Vagina (tissue), 2 donors: ENCODE measurements at places on chromosomes 2 and 18.
A peak's percentile ranks its signal among the peaks of the same experiment; 100 is the strongest.

- peaks cover 25% of the 10 kb centered on the region for H3K4me1 ChIP-seq
- peak overlapping the region; percentile 62 for H3K27ac ChIP-seq
- no peak overlapping the region for H3K4me3 ChIP-seq
Observed at GRCh38 chr2:46075848-46076247, 221.4 kb upstream of the EPAS1 start.

- peak overlapping the region; percentile 80 for H3K4me3 ChIP-seq
- peak overlapping the region; percentile 93 for H3K27ac ChIP-seq
- peaks cover 20% of the 10 kb centered on the region for H3K4me1 ChIP-seq
- peak; percentile 95 for DNase-seq
Observed at GRCh38 chr18:5295981-5296705, 617 bp upstream of the ZBTB14 start.

DNA sequence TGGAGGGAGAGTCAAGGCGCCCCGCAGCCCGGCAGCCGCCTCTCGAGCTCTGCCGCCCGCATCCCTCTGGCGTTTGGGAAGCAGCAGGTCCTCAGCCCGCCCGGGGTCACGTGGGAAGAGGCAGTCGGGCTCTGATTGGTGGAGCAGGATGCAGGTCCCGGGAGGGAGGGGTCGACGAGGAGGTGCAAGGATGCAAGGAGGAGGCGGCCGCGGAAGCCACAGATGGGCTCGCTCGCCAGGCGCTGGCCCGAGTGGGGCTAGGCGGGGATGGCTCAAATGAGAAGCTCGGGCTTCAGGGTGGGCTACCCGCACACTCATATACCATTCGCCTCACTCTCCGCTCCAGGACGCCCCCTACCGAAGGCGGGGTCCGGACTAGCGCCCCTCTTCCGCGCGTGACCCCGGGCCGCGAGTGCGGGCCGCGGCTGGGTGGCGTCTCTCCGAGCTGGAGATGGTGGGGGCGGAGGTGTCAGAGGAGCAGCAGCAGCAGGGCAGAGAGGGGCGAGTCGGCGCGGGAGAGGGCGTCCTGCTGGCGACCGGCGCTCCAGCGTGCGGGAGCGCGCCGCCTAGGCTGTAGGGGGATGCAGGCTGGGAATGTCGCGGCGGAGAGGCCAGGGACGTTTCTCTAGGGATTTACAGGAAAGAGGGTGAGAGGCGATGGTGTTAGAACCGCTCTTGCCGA lies at the start of gene TMEFF2:
TMEFF2 (minus strand) TSS at position 68 of the 682 bp plus-strand sequence. CDS start 409 bp downstream, outside the sequence.
- peak within 1 kb of the TSS; percentile 47 for H3K4me3 ChIP-seq
- no peak within 1 kb of the TSS for H3K27ac ChIP-seq
- peaks cover 36% of the 10 kb centered on the region for H3K4me1 ChIP-seq
- H3K36me3 ChIP-seq: no peaks in the 10 kb centered on the region

DNA sequence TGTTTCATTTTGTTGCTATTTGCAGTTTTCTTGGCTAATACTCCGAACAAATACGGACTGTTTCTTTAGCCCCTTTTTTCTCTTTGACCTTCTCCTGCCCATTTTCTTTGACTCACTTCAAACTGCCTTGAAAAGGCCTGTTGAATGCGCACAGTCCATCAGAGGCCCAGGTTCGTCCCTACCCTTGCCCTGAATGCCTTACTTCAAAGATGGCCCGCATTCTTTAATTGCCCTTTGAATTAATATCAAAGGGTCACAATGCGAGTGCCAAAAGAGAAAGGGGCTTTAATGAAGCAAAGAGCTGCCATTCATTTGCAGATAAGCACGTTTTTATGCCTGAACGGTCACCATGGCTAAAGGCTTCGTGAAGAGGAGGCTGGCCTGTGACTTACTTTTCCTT lies 29.7 kb downstream of the PAX3 start:
- no peaks in the 10 kb centered on the region for H3K36me3 ChIP-seq
- no peak overlapping the region for H3K4me3 ChIP-seq
- no peak for DNase-seq
- H3K27ac ChIP-seq: no peak overlapping the region
- H3K4me1 ChIP-seq: no peaks in the 10 kb centered on the region

- no peak overlapping the region for H3K27ac ChIP-seq
- peaks cover 23% of the 10 kb centered on the region for H3K4me1 ChIP-seq
- peaks cover 32% of the 10 kb centered on the region for H3K36me3 ChIP-seq
- no peak for DNase-seq
Observed at GRCh38 chr18:8626414-8627106, 17.3 kb downstream of the RAB12 start.

DNA sequence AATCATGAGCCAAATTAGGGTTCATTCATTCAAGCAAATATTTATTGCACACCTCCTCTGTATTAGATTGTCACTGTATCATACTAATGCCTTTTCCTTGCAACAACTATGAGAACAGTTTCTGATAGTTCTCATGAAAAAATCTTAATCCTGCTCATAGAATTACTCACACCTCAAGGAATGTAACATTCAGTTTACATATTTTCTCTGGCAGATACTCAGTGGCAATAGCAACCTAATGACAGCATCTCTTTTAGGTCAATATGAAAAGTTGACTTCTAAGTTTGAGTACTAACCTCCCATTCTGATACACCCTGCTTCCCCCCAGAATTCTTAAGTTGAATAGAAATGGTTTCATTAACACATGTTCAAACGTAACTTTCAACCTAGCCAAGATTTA lies 132.0 kb downstream of the VWC2L start:
- no peak overlapping the region for H3K27ac ChIP-seq
- no peaks in the 10 kb centered on the region for H3K4me1 ChIP-seq
- H3K4me3 ChIP-seq: no peak overlapping the region
- H3K27me3 ChIP-seq: no peaks in the 10 kb centered on the region

DNA sequence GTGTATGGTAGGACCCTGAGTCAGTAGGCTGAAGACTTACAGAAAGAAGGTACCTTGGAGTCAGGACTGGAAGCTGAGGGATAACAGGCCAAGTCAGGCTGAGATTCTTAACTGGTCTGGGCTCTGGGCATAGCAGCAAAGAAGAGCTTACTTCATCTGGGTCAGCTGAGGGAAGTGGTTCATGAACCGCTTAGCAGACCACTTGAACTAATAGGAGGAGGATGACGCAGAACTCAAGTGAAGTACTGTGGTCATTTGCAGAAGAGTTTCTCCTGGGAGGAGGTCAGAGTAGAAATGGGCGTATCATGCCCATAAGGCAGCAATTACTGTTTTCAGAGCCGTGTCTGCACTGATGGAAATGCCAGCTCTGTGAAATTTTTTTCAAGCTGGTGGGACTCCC lies 164.5 kb downstream of the LCLAT1 start:
- H3K4me1 ChIP-seq: no peaks in the 10 kb centered on the region
- H3K36me3 ChIP-seq: no peaks in the 10 kb centered on the region
- no peaks in the 10 kb centered on the region for H3K27me3 ChIP-seq
- no peak overlapping the region for H3K27ac ChIP-seq
- no peak for DNase-seq
- no peak overlapping the region for H3K4me3 ChIP-seq

DNA sequence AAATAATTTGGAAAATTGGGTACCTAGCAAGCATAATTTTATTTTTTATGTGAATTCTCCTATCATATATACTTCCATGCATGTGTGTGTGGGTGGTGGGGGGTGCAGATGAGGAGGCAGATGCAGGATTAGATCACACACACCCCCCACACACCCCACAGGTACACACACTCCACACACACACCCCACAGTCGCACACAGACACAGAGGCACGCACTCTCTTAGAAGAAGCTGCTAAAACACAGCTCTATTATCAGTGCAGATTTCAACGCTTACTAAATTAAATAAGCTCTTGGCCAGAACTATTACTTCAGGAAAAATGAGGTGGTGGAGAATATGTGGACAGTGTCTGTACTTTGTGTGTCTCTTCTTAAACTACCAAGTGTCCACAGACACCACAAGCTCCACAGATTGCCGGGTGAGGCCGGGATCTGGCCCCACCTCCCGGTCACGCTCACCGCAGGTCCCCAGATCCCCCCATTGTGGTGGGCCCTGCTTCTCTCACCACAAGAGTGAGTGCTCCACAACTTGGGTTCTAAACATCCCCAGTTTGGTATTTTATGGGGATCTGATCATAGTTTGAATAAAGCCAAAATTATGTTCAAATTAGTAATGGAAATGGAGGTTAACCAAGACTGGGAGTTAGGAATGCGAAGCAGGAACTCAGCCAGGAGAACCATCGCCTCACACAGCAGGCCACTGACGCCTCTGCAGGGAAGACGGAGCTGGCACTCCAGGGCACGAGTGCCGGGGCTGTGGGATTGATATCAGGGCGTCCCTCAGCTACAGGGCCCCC lies 102.1 kb downstream of the PXDN start:
- H3K27ac ChIP-seq: no peak overlapping the region
- no peaks in the 10 kb centered on the region for H3K4me1 ChIP-seq
- no peaks in the 10 kb centered on the region for H3K36me3 ChIP-seq
- no peak for DNase-seq
- H3K27me3 ChIP-seq: no peaks in the 10 kb centered on the region

GRCh38 chr18:38792731-38793130 lies 1227.1 kb upstream of the CELF4 start:
- no peak overlapping the region for H3K4me3 ChIP-seq
- no peak for DNase-seq

GRCh38 chr18:52694804-52695203 lies 354.8 kb downstream of the DCC start:
- no peaks in the 10 kb centered on the region for H3K27me3 ChIP-seq
- no peak overlapping the region for H3K4me3 ChIP-seq

DNA sequence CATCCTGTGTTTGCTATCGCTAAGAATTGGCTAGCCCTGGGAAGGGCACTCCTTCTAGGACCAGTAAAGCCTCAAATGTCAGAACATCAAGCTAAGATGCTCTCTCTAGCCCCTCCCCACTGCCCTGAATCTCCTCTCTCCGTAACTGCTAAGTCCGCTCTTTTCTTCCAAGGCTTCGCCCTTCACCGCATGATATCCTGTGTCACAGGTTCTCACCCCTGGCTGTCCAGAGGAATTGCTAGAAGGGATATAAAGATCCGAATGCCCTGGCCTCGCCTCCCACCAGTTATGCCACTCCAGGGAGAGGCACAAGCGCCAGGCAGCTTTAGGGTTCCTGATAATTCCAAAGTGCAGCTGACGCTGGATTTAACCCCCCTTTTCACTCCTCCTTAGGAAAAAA lies 17.1 kb upstream of the GPR45 start:
- no peaks in the 10 kb centered on the region for H3K27me3 ChIP-seq
- no peaks in the 10 kb centered on the region for H3K4me1 ChIP-seq
- H3K27ac ChIP-seq: no peak overlapping the region

- no peak overlapping the region for H3K27ac ChIP-seq
- H3K27me3 ChIP-seq: no peaks in the 10 kb centered on the region
- peaks cover 16% of the 10 kb centered on the region for H3K4me1 ChIP-seq
Observed at GRCh38 chr2:24438106-24438505, 52.9 kb upstream of the NCOA1 start.

DNA sequence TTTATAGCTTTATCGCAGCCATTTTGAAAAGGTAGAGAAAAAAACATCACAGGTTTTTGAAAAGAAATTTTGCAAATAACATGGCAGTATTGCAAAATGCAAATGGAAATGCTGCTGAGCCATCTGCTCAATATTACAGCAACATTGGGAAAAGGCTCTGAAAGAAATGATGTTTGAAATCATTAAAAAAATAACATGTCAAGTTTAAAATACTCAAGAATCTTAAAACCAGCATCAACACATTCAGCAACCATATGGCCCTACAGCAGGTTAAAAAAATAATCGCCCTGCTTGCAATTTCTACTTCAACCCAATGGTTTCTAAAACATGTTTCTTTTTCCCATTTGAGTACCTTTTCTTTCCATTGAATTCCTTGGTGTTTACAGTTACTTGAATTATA lies 289.4 kb downstream of the AFF3 start:
- no peak overlapping the region for H3K27ac ChIP-seq
- no peaks in the 10 kb centered on the region for H3K27me3 ChIP-seq
- no peak for DNase-seq
- H3K4me1 ChIP-seq: no peaks in the 10 kb centered on the region
- no peaks in the 10 kb centered on the region for H3K36me3 ChIP-seq
- no peak overlapping the region for H3K4me3 ChIP-seq

- H3K36me3 ChIP-seq: no peaks in the 10 kb centered on the region
- H3K27me3 ChIP-seq: no peaks in the 10 kb centered on the region
- H3K4me1 ChIP-seq: no peaks in the 10 kb centered on the region
- no peak overlapping the region for H3K4me3 ChIP-seq
- no peak overlapping the region for H3K27ac ChIP-seq
Observed at GRCh38 chr2:181319286-181319685, 137.9 kb upstream of the ITGA4 start.

- no peaks in the 10 kb centered on the region for H3K27me3 ChIP-seq
- no peak overlapping the region for H3K27ac ChIP-seq
- H3K36me3 ChIP-seq: no peaks in the 10 kb centered on the region
Observed at GRCh38 chr2:26327291-26328272, 18.4 kb upstream of the SELENOI start.

- H3K27ac ChIP-seq: no peak overlapping the region
- H3K4me1 ChIP-seq: peaks cover 32% of the 10 kb centered on the region
- H3K36me3 ChIP-seq: no peaks in the 10 kb centered on the region
- H3K4me3 ChIP-seq: no peak overlapping the region
- H3K27me3 ChIP-seq: no peaks in the 10 kb centered on the region
Observed at GRCh38 chr18:45628979-45629958, 14.0 kb downstream of the SLC14A2 start.

- no peaks in the 10 kb centered on the region for H3K27me3 ChIP-seq
- no peak overlapping the region for H3K4me3 ChIP-seq
- DNase-seq: no peak
- H3K4me1 ChIP-seq: no peaks in the 10 kb centered on the region
- no peak overlapping the region for H3K27ac ChIP-seq
Observed at GRCh38 chr2:65548064-65548463, 115.7 kb upstream of the SPRED2 start.

DNA sequence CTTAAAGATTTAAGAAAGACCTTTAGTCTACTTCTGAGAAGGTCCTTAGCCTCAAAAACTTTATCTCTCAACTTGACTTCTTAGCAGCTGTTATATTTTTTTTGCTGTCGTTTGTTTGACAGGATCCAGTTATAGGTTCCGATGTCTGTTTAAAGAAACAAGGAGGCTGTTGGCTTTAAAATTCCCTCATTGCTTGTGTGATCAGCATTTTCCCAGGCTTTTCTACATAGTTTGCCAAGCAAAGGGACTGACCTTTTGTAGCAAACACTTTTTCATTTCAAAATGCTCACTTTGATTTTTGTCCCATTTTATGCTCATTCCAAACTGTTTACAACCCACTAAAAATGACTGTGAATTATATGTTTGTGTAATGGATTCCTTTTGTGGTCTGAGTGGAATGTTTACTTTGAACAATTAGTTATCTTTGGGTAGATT lies 394.9 kb downstream of the ARHGAP15 start:
- no peak overlapping the region for H3K4me3 ChIP-seq
- no peaks in the 10 kb centered on the region for H3K27me3 ChIP-seq
- H3K4me1 ChIP-seq: peaks cover 33% of the 10 kb centered on the region
- H3K27ac ChIP-seq: peak overlapping the region; percentile 47

DNA sequence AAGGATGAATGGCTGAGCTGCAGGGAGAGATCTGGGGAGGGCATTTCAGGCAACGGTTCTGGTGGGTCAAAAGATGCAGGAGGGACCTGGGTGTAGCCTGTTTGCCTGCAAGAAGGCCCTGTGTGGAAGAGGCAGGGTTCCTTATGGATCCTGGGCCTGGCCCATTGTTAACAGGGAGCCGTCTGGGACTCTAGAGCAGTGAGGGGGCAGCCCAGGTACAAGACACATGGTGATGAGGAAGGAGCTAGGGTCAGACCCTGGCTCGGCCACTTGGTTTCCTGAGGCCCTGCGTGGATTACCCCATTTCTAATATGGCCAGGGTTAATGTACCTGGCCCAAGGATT lies 124.9 kb downstream of the GLI2 start:
- H3K27me3 ChIP-seq: no peaks in the 10 kb centered on the region
- no peak overlapping the region for H3K27ac ChIP-seq
- DNase-seq: no peak
- H3K36me3 ChIP-seq: no peaks in the 10 kb centered on the region
- no peak overlapping the region for H3K4me3 ChIP-seq

GRCh38 chr2:239892441-239893235 lies 132.5 kb downstream of the NDUFA10 start:
- no peaks in the 10 kb centered on the region for H3K4me1 ChIP-seq
- H3K36me3 ChIP-seq: no peaks in the 10 kb centered on the region
- no peak overlapping the region for H3K4me3 ChIP-seq
- no peak for DNase-seq
